ENCODE measurements at places on chromosomes 7 and 10. TPM values are rescaled to one million over a fixed set of nuclear protein-coding genes. Genes with fewer than 3 reads are reported as not detected.
A peak's percentile ranks its signal among the peaks of the same experiment; 100 is the strongest.

DNA sequence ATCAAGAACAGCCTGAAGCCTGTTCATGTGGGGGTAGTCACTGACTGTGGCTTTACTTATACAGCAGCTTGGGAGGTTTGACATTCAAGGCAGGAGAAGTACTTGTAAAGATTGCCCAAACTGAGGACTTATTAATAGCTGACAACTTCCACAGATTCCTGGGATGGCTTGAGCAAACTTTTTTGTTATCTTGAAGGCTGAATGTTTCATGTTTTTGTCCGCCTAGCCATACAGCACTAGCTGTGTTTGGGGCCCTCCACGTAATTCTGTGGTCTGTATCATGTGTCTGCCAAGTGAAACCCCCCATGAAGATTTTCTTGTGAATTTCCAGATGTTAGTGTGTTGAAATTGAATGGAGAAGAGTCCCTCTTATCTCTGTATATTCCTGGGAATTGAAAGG is 38.6 kb downstream of the FAS start:
- no peak overlapping the region for H3K4me3 ChIP-seq
- DNase-seq: no peak
- H3K36me3 ChIP-seq: no peaks in the 10 kb centered on the region
- no peak overlapping the region for H3K27ac ChIP-seq

DNA sequence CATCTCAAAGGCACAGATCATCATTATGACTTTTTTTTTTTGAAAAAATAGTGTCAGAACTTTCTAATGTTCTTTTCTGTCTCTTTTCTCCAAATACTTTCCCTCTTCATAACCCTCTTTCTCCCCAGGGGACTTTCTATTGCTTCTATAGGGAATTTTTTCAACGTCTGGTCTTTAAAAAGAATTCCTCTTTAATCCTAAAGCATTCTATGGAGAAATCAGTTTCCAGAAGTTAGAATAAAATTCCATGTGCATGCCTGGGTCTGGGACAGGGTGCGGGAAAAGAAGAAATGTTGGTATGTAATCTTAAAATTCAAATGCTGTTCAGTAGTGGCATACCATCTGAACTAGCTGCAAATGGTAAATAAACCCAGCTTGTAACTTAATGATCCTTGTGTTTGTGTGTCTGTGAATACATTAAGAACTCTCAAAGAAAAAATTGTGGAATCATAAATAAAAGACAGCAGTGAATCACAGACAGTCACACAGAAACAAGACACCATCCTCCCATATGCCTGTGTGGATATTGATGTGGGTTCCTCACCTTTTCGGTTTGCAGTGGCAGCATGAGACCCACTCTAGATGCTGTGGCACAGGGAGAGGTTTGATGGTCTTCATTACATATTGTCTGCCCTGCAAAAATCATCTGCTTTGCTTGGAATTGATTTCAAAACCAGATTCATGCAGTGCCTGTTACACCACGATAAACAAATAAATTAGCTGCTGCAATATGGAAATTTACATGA is 374.7 kb upstream of the NRP1 start:
- no peaks in the 10 kb centered on the region for H3K27me3 ChIP-seq
- H3K4me3 ChIP-seq: no peak overlapping the region
- no peak for DNase-seq
- no peaks in the 10 kb centered on the region for H3K36me3 ChIP-seq
- no peak overlapping the region for H3K27ac ChIP-seq

The FANK1 gene
- 9.7 TPM for total RNA-seq

GRCh38 chr7:15755061-15755460 is 68.6 kb upstream of the MEOX2 start:
- no peaks in the 10 kb centered on the region for H3K27me3 ChIP-seq
- H3K36me3 ChIP-seq: no peaks in the 10 kb centered on the region
- no peak overlapping the region for H3K4me3 ChIP-seq
- peak; percentile 69 for DNase-seq

DNA sequence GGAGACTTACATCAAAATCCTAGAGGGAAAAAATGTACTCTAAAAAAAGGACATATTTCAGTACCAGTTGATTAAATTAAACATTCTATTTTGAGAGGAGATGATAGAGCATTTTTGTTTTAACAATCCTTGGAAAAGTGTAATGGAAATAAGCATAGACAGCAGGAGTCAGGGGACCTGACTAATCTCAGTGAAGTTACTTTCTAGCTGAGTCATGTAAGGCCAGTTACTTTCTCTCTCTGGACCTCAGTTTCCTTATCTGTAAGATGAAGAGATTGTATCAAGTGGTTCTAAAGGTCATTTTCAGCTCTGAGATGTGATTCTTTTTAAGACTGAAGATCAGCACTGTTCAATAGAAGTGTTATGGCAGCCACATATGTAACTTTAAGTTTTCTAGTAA is 44.1 kb downstream of the VTI1A start:
- no peak overlapping the region for H3K27ac ChIP-seq
- no peaks in the 10 kb centered on the region for H3K27me3 ChIP-seq
- H3K4me3 ChIP-seq: no peak overlapping the region
- H3K36me3 ChIP-seq: no peaks in the 10 kb centered on the region
- peak; percentile 34 for DNase-seq
- peaks cover 3% of the 10 kb centered on the region for H3K4me1 ChIP-seq

The TMEM184A gene
- total RNA-seq: 1.8 TPM

All from astrocyte (in vitro differentiated cells and primary cell).